ENCODE measurements at places on chromosomes 12 and 14.

- DNase-seq: no peak
Measured at GRCh38 chr14:50407111-50407812, 10.6 kb upstream of the CDKL1 start.

DNA sequence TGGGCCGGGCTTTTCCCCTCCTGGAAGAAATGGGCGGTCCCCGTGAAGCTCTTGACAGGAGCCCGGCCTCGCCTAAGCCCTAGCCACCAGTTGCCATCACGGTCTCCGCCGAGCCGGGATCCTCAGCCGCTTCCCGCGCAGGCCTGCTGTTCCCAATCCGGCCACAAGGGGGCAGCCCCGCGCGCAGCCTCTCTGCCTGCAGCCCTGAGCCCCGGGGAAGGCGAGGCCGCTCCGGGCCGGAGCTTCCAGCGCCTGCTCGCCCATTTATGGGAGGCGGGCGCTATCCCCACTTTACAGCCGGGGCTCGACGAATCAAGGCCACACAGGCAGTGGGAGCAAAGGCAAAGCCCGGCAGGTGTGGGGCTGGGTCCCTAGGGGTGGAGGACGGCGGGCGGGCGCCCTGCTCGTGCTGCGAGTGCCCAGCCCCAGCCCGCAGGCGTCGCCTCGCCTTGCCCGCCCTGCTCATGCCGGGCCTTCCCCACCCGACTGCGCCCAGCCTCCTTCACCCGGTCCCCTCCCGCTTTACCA lies 61.5 kb downstream of the LGMN start:
- DNase-seq: peak; percentile 59

- DNase-seq: no peak
Measured at GRCh38 chr12:122126713-122127597, 47.1 kb downstream of the IL31 start.

DNA sequence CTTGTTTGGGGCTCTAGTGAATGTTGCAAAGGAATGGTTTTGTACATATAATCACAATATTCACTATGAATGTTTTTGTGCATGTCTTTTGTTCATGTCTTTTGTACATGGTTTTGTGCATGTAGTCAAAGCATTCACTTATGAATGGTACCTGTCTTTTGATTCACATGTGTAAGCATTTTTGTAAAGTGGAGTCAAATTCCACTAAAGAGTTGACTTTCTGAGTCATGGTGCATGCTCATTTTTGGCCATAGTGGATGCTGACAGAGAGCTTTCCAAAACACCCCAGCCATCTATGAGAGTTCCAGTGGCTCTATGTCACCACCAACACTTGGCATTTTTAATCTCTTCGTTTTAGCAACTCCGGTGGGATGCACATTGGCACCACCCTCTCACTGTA lies 1185.9 kb upstream of the TMEM132C start:
- no peak for DNase-seq

GRCh38 chr12:26692407-26692806 lies 140.6 kb downstream of the ITPR2 start:
- no peak for DNase-seq

DNA sequence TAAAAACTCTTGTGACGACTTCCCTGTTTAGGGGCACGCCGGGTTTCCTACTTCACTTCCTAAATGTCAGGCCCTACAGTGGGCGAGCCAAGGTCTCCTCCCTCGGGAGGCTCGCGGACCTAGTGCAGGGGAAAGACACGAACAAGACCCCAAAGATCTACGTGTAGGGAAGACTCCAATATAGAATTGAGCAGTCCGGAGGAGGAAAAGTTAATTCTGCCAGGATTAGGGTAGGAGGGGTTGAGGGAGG lies 564 bp downstream of the ATXN3 start:
- DNase-seq: peak; percentile 75

DNA sequence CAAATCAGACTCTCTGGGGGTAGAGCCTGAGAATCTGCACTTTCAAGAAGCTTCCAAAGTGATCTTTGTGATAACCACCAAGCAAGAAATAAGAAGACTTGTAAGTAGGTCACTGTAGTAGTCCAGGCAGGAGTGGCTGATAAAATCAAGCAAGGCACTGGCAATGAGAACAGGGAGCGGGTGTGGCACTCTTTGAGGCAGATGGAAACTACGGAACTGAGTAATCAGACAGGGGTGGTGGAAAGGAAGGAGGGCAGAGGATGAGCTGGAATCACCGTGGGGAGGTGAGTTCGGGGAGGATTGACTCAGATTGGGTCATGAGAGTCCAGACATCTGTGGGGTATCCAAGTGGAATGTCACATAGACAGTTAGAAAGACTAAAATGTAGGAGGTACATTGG lies 44.4 kb upstream of the PLXNC1 start:
- DNase-seq: no peak

- no peak for DNase-seq
Measured at GRCh38 chr12:59651229-59651920, 55.5 kb downstream of the SLC16A7 start.

DNA sequence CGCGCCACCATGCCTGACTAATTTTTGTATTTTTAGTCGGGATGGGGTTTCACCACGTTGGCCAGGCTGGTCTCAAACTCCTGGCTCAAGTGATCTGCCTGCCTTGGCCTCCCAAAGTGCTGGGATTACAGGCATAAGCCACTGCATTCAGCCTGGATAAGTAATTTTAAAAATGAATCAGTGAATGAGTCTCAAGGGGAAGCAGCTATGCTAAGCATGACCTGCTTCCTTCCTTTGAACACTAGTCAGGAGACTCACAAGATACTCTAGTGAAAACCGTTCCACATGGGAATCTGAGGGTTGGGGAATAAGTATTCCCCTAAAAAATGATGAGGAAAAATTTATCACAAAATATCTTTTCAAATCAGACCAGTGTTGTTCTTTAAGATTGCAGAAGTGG lies 10.7 kb upstream of the FAM234B start:
- DNase-seq: no peak

DNA sequence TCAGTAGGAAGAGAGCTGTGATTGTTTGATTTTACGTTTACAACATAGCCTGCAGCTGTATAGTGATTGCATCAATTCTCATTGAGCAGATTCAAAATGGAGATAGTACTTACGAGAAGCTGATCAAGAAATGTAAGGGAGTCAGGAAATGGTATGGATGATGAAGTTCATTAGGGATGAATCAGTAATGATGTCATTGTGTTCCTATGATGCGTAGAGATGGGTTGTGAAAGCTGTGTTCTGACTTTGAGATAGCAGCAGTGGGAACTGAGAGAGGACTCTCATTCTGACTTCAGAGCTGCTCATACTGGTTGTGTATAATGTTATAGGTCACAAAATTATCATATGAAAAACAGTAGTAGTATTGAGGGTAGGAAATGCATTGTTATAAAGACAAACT lies 44.0 kb downstream of the TTLL5 start:
- no peak for DNase-seq

GRCh38 chr12:66170606-66171005 lies 810 bp upstream of the TMBIM4 start:
- no peak for DNase-seq

Measured in NB4 (cell line).